ENCODE measurements at places on chromosomes 2 and 18.

DNA sequence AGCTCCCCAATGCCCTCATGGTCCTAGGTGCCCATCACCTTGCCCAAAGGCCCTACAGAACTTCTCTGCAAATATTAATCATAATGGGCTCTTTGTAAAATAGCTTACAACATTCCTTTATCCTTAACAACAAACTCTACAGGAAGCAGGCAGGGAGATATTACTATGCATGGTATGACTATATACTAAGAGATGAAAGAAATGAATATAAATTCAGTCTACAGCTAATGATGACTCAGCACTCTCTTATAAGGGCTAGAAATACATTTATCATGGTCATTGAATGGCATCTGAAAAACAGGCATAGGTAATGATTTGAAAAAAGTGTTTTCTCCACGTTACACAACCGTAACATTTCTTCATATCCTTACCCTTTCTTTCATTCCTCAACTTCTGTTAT lies 254.8 kb upstream of the DSEL start:
- no peak for DNase-seq

DNA sequence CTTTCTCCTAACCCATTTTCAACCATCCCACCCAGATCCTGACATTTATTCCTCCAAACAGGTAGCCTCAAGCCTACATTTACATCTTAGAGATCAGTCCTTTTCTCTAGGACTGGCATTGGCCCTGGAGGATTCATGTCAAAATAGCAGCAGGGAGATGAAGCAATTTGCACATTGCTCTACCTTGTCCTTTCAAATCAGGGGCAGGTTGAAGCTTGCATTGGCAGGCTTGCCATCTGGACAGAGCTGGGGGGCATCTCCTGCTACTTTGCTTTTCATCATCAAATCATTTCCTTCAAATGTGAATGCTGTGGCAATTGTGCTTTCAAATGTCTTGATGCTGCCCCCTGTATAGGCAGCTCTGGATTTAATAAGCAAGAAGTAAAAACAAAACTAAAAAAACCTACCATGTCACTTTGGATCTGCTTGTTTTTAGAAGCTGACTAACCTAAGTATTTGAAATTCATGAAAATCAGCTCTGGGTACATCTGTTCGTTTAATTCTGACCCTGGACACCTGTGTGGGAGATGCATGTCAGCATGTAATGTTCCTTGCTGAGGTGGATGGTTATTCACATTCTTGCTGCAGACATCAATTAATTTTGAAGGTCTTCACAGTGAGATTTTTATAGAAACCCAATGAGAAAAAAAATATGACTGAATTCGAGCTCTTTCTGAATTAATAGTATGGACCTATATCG lies 47.9 kb downstream of the KIF5C start:
- DNase-seq: no peak

GRCh38 chr2:231277962-231278361 lies 79.5 kb downstream of the ARMC9 start:
- DNase-seq: no peak

DNA sequence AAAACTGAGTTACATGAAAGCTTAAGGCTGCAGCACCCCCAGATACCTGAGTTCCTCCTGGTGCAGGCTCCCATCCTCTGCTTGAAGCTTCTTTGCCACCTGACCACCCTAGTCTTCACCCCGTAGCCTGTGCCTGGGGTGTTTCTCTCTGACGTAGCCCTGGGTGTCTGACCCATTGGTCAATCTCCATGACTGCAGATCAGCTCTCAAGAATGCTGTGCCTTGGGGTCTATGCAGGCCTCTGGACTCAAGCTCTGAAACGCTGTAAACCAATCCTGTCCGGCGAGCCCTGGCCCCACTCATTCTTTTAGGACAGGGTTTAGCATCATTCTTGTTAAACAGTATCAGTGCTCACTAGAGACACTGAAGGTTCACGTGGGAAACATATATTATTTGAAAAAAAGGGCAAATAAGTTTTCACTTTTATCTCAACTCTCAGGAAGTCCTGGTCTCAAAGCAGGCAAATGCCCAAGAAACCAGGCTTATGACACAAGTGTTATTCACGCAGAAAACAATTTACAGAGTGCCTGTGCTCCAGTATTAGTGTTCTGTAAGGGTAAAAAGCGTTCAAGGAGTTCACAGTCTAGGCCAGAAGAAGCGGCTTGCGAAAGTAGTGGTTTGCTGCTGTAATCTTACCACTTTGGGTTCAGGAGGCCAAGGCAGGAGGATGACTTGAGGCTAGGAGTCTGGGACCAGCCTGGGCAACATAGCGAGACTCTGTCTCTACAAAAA lies 22.8 kb upstream of the PPP4R1 start:
- no peak for DNase-seq

DNA sequence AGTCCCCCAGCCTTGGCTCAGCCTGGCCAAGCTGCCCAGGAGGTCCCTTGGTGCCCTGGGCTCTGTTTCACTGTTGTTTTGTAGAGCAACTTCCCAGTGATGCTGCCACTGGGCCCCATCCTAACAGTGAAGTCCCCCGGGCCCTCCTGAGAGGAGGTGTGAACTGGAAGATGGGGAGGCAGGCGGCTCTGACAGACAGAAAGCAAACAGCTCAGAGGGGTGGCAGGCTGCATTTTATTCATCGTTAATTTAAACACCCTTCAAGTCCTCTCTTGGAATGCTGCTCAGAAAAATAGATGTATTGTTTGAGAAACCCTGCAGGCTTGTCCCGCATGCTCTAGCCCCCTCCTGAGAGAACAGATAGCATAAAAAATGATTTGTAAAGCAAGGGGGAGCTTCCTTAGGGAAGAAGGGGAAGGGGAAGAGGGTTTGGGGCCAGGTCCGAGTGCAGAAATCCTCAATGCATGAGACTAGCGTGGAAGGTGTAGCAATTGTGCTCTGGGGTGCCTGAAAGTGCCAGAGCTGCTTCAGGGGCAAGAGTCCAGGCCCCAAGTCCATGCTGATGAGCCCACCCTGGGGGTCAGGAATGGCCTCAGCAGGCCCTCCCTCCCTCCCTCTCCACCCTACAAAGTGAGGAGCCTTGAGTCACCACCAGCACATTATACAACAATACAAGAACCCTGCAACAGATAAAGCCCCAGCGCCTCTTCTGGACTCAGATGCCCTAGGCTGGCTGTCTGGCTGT lies 113.6 kb downstream of the MSH2 start:
- DNase-seq: no peak

- DNase-seq: no peak
Observed at GRCh38 chr2:231241755-231242507, 43.5 kb downstream of the ARMC9 start.

GRCh38 chr18:57051657-57052044 lies 95.2 kb upstream of the BOD1L2 start:
- no peak for DNase-seq

- DNase-seq: no peak
Observed at GRCh38 chr2:41920812-41921211, 127.0 kb upstream of the PKDCC start.
